ENCODE measurements at places on chromosomes 4 and X.

GRCh38 chr4:95985051-95985450, 145.2 kb downstream of the PDHA2 start:
- no peak for DNase-seq

- no peak for DNase-seq
Observed at GRCh38 chr4:184408021-184408683, 66.2 kb downstream of the IRF2 start.

GRCh38 chr4:48796927-48797679, 17.0 kb upstream of the FRYL start:
- DNase-seq = no peak

GRCh38 chr4:94961420-94961819, 203.7 kb downstream of the BMPR1B start:
- no peak for DNase-seq

GRCh38 chr4:74665346-74665745, 129.0 kb downstream of the BTC start:
- no peak for DNase-seq

DNA sequence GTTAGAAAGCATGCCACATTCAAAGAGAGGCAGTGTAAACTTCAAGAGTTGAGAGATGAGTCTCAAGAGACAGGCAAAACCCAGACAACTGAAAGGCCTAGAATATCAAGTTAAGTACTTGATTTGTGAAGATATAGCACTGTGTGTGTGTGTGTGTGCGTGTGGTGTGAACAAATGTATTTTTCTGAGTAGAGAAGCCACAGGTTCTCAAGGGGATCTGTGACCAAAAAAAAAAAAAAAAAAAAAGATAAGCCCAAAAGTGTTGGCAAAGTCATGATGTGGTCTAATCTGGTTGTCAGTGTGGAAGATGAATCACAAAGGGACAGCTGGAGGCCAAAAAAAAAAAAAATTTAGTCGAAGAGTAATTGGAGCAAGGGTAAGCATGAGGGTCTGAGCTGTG, 3.9 kb downstream of the RIPPLY1 start:
- no peak for DNase-seq

- no peak for DNase-seq
Observed at GRCh38 chr4:112940336-112940735, 109.1 kb upstream of the ANK2 start.

DNA sequence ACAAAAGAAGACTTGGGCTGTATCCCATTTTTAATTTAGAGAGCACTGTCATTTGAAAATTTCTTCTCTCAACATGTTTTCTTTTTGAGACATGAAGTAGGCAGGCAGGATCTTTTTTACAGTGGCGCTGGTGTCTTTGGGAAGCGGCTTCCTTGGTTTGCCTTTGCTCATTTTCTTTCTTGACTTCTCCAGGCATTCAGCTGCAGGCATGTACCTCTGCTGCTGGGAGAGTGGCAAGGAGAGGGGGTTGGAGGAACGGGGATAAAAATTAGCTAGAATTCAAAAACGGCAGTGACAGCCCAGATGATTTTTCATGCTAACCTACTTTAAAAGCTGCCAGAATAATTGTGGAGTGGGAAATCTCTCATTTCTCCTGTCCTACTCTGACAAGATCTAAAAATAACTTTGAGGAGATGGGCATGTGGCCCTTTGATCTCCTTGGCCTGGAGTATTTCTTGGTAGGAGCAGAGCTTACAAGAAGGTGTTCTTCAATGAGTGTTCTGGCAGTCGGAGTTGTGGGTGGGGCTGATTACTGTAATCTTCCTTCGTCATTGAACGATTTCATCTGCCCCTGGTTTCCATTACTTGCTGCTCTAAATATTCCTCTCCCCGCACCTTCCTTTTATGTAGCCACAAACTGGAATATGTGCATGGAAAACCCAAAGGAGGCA, 54.8 kb downstream of the TBL1X start:
- no peak for DNase-seq

DNA sequence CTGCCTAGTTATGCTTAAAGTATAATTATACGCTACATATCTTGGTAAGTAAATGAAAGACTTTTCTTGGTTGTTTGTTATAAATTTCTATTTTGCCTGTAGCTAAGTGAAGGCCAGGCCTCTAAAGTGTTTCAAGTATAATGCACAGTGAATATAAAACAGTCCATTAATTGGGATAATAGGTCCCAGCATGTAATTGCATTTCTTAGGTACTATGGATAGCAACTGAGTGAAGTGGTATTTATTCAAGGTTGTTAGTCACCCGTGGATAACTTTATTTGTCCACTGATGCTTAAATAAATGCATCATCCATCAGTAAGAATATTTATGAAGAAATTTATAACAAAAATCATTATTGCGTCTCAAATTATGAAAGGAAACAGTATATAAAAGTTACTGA, 59.1 kb downstream of the TEX13C start:
- no peak for DNase-seq

All from esophagus squamous epithelium (tissue), 5 donors.